NCI-H748 treated with DMSO at 0.1 percent for 48 hours (cell line): ENCODE measurements at places on chromosomes 11 and 22.

- no peak for DNase-seq
Measured at GRCh38 chr11:67642173-67643120, 2.9 kb upstream of the TBX10 start.

DNA sequence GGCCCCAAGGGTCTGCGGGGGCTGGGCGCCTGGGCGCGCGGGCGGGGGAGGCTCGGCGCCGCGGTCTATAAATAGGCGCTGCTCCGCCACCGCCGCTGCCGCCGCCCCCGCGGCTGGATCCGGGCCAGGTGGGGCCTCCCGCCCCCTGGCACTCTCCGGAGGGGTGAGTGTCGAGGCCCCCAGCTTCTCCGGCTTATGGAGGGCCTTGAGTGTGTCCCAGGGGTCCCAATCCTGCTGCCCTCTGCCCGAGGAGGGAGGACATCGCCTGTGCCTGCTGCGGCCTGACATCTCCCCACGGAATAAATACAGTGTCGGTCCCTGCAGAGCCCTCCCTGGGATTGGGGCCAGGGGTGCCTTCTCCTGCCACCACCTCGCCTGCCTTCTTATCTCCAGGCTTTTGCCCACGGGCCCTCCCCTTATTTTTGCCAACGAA is 4.3 kb upstream of the GP1BB start:
- no peak for DNase-seq

DNA sequence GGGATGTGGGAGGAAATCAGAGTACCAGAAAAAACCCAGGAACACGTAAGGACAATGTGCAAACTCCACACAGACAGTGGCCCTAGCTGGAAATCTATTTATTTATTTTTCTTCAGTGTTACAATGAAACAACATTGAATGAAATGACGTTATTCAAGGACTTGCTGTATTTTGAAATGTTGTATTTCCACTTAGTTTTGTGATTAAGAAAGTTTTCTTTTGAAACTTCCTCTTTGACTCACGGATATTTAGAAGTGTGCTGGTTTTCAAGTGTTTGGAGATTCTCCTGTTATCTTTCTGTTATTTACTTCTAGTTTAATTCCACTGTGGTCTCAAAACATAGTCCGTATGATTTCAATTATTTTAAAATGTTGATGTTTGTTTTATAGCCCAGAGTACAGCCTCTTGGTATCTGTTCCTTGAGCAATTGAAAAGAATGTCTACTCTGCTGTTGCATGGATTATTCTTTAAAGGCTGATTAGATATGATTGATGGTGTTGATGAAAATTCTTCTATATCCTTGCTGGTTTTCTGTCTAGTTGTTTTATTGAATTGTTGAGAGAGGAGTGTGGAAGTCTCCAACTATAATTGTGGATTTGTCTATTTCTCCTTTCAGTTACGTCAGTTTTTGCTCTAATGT is 141.0 kb downstream of the ARHGAP20 start:
- no peak for DNase-seq

- no peak for DNase-seq
Measured at GRCh38 chr11:2533587-2534133, 88.9 kb downstream of the KCNQ1 start.

DNA sequence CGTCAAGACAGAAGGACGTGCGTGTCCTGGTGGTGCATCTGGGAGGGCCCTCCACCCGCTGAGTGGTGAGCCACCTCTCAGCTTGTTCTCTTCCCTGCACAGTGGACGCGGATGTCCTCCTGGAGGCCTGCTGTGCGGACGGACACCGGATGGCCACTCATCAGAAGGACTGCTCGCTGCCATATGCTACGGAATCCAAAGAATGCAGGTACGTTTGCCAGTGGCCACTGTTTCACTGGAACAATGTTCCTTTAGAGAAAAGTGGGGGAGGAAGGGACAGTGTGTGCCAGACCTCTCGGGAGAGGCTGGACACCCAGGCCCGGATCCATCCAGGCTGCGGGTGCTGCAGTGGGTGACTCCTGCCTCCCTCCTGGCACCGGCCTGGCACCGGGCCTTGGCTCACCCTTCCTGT is 15.9 kb downstream of the FBLN1 start:
- no peak for DNase-seq

DNA sequence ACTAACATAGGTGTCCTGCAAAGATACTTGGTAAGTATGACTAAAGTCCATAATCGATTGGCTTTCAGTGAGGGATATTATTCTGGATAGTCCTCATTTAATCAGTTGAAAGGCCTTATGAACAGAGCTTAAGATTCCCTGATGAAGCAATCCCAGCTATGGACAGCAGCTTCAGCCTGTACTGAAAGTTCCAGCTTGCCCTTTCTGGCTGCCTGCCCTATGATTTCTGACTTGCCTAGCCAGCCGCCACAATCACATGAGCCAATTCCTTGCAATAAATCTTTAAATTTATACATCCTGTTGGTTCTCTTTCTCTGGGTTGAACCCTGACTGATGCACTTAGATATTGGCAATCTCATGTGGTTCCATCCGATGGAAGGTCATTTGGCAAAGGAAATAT is 759.0 kb upstream of the API5 start:
- no peak for DNase-seq

DNA sequence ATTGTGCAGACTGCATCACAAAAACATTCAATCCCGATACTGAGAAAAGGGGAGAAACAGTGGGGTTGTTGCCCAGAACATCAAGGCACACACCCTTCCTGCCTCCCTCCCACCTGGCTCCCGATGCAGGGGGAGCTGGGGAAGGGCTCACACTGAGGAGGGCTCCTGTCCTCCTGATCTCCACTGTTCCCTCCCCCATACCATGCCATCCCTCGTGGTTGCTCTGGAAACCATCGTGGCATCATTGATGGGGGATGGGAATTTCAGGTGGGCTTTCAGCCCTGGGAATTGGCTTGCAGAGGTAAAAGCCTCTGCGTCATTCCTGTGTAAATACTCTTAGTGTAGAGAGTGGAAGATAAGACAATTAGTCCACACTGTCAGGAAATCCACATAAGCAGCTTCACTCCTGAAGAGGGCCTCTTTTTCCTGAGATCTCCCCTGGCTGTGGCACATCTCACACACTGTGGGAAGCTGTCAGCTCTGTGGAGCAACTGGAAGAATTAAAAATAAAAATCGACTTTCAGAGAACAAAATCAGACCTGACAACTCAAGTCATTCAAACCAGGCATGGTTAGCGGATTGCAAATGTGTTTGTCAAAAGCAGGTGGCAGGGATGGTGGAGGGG is 176.0 kb downstream of the CHST1 start:
- DNase-seq = peak; percentile 86

GRCh38 chr11:74988541-74989259 is at the start of gene NEU3:
Gene NEU3 (plus strand): TSS chr11:74988933. CDS start chr11:74989061, 128 bp downstream.
- DNase-seq = peak; percentile 79

- peak; percentile 41 for DNase-seq
Measured at GRCh38 chr11:117498791-117499190, 171.1 kb downstream of the CEP164 start.

DNA sequence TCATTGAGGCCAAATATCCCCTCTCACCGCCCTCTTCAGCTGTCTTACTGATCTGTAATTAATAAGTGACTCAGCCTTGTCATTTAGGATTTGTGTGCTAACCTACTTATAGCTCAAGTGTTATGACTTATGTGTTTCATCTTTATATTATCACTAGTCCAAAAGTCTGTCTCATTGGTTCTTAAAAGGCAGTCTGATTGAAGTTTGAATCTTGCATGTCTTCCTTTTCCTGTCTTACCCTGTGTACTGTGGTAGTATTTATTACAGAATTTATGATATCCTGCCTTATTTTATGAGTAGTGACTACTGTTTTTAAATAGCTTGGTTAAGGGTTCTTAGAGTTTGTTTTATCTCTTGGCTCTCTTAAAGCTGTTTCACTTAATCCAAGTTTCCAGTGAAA is 6.3 kb downstream of the DEPDC7 start:
- no peak for DNase-seq

GRCh38 chr11:22454461-22455090 is 116.4 kb downstream of the SLC17A6 start:
- DNase-seq = no peak

- DNase-seq = peak; percentile 59
Measured at GRCh38 chr22:35914665-35915476, 113.8 kb downstream of the RBFOX2 start.

DNA sequence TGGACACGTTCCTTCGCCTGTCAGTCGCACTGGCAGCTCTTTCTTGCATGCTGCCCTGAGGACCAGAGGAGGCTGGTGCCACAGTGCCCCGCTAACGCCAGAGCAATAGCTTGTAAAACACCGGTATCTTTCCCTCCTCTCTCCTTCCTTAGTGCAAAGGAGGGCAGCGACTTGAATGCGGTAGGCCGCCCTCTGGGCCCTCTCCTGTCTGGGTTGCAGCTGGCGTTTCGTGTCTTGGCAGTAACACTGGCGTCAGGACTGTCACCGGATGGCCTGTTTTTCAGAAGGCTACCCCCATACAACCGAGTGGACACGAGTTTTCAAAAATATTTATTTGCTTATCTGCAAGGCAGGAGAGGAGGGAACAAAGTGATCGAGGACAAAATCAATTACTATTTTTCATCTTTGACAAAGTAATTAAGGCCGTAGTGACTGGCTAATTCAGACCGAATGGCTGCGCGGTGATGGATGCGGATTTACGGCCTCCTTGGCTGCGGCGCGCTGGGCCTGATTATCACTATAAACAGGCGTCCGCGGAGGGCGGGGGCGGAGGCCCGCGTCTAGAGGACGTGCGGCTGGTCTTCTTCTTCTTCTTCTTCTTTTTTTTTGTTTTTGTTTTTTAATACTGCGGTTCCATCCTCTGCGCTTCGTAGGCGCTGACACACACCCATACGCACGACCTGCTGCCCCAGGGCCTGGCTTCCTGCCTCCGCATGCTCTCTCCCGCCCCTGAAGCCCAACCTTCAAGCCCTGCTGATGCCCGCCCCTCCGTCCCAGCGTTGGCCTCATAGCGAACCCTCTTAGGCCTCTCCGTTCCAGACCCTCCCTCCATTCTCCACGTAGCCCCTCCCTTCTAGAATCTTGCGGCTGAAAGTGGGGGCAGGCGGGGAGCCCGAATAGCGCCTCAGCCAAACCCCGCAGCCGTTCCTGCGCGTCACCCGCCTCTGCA is 2.9 kb upstream of the SLC6A5 start:
- no peak for DNase-seq

- no peak for DNase-seq
Measured at GRCh38 chr22:47367993-47368945, 605.8 kb downstream of the TBC1D22A start.

DNA sequence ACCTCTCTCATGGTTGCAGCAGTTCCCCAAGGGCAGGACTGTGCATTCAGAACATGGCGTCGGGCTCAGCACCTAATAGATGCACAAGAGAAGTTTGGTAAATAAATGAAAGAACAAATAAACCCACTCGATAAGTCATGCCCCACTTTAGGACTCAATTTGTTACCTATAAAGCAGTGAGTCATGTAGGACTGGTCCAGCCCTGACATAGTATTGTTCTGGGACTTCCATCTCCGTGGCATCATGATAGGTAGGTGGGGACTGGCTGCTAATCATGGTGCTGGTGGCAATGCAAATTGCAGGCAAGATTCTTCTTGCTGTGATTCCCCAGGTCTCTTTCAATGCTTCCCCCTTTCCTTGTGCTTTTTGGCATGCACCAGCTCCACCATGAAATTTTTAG is 118.2 kb upstream of the CSNK2A3 start:
- DNase-seq = no peak

DNA sequence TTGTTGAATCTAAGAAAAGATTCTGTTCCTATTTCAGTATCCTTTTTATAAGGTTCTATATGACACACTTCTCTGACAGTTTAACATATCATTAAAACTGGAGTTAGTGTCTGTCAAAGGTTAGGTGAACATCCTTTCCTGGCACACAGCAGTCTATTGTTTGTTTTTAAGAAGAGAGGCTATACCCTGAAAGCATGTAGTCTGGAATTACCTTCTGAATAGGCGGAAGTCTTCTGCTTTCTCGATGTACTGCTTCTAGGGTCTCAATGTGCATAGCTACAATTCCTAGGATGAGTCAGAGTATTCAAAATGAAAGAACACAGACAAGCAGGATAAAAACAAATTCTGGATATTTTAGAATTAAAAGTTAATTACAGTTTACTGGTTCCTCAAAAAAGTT is 188.6 kb downstream of the SWAP70 start:
- no peak for DNase-seq

DNA sequence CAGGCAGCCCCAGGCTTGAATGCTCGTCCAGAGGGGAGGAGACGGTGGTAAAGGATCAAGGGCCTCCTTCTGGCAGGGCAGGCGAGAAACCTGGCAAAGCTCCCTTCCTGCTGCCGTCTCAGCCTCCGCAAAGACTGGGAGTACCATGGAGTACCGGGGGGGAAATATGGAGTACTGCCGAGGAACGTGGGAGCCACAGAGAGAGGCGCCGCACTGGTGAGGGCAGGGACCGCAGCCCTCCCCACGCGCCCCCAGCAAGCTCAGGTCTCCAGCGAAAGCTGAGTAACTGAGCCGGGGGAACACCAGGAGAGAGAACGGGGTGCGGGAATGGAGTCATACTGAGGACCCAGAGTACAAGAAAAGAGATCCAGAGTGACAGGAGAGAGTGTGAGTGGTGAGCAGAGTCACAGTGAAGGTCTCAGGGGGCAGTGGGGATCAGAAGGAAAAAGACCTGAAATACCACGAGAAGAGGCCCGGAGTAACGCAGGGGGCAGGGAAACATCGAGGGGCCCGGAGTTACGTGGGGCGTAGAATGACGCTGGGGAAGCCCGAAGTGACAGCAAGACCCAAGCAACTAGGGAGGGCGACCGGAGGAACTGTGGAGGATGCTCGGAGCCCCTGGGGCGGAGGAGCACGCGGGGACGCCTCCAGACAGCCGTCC is 740 bp downstream of the EML3 start:
- DNase-seq = no peak

DNA sequence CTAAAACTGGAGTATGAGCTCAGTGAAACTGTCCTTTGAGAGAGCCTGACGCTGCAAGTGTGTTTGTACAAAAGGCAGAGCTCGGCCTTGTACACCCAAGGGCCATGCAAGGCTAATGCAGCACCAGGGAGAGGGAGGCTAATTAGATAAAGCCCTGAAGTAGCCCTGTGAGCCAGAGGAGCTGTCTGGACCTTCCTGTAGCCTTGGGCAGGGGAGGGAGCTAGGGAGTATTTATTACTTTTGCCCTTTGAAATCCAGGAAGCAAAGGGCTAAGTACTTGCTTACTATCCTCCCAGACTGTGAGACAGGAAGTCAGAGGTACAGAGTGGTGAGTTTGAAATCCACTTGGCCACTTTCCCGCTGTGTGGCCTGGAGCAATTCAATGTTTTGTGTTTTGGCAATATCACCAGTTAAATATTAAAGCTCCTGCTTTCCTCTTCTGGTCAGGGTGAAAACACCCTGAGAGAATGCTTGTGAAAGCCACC is 10.2 kb upstream of the LDHA start:
- no peak for DNase-seq

DNA sequence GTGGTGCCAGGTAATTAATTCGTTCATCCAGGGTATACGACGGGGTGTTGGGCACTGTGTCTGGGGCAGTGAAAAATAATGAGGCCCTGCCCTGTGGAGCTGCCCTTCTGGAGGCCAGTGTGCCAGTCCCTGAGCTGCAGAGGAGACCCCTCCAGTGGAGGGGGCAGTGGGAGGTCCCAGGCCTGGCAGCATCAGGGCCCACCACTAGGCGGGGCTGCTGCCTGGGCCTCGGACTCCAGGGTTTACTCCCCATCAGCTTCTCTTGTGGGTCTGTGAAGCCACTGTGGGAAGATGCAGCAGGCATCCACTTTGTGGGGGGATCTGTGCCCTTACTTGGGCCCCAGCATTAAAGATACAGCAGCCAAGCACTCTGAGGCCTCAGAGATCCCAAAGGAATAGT is 17.4 kb upstream of the TMPRSS6 start:
- DNase-seq = no peak

- DNase-seq = no peak
Measured at GRCh38 chr22:37277384-37277783, 4.9 kb upstream of the CYTH4 start.

- DNase-seq = no peak
Measured at GRCh38 chr22:36862251-36863242, 1.7 kb downstream of the NCF4 start.
